ENCODE measurements at places on chromosomes 7 and 10.

DNA sequence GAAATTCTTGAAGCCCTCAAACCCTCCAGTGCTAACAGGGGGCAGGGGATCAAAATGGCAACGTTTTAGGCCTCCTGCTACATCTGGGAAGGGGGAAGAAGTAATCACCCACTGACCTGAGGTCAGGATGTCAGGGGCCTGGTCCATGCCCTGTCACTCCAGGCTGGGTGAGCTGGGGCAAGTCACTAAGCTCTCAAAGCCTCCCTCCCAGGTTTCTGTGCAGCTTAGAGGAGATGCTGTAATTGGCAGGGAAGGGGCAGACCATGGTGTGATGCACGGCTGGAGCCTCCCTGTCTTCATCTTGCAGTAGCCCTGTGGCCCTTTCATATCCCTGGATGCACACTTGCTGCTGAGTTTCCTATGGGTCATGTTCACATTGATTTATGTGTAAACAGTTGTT lies 27.2 kb downstream of the LEP start:
- no peak for DNase-seq

DNA sequence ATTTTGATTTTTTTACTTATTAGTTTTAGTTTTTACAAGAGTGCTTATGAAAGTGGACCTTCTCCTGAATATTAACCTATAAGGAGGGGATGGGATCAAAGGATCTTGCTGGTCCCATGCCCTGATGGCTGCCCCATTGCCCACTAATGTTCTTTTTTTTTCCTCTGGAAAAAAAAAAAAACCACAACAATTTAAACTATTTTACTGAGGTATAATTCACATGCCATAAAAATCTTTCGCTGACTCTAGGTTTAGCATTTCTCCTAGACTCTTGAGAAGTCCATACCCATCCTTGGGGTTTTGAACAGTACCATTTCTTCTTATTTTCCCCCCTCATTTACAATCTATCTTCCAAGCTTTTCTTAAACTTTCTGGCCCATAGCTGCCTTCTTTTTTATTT lies 481.8 kb downstream of the TFEC start:
- DNase-seq = no peak

DNA sequence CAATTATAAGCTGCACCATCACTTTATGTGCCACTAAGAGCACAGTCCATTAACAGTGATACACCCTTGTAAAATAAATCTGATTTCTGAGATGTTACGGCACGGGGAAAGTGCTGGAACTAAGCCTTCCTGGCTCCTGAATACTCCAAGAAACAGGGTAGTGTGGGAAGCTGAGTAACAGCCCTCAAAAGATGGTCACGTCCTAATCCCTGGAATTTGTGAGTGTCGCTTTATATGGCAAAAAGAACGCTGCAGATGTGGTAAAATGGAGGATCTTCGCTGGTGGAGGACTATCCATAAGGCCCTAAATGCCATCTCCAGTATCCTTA lies 13.5 kb downstream of the ESYT2 start:
- DNase-seq = no peak

- peak; percentile 18 for DNase-seq
These were observed 1.2 kb upstream of the GTPBP4 start for GRCh38 chr10:986881-987619.

- no peak for DNase-seq
These were observed 90.3 kb downstream of the TRIM24 start for GRCh38 chr7:138550337-138550736.

DNA sequence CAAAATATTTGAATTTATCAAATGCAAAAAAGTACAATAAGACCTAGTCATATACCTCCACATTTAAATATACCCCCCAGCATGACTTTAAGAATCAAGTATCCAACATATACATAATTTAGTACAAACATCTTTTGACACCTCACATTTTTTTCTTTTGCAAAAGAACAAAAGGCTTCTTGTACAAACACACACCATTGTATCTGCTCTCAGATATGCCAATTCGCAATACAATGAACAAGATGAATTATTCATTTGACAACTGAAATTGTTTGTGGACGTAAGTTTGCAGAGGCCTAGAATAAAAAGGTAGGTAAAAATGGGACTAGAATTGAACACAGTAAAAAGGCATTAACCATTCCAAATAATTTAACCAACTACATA lies 154.4 kb downstream of the CACNA2D1 start:
- no peak for DNase-seq

- no peak for DNase-seq
These were observed 28.5 kb upstream of the CROT start for GRCh38 chr7:87316846-87317552.

DNA sequence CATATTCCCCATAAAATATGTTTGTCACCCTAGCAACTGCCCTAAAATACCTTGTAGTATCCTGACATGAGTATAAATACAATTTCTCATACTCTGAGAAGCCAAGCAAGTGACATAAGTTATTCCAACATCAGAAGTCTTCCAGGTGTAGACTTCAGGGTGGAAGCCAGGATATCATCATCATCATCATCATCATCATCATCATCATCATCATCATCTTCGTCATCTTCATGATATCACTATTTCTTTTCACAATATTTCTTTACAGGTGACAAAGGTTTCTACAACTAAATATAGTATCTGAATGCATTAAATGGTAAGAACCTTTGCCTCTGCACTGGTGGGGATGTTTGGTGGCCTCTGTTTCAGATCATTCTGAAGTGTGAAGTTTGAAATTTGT lies 10.0 kb upstream of the GPR141 start:
- DNase-seq = no peak

GRCh38 chr10:31095677-31096560 lies 64.3 kb upstream of the ZNF438 start:
- DNase-seq = no peak

DNA sequence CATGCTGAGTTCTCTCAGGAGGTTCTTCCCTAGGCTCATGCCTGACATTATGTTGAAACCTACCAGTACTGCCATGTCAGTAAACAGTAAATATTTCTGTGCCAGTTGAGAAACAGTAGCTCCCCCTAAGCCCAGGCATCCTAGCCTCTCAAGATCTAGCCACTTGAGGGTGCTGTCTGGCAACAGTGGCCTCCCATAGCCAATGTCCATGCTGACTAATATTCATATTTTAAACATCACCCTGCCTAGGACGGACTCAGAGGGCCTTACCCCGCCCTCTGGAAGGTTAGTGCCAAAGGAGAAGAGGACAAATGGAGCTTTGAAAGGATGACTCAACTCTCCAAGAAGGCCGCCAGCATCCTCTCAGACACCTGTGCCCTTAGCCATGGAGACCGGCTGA lies 7.7 kb downstream of the ACSM6 start:
- DNase-seq = no peak

DNA sequence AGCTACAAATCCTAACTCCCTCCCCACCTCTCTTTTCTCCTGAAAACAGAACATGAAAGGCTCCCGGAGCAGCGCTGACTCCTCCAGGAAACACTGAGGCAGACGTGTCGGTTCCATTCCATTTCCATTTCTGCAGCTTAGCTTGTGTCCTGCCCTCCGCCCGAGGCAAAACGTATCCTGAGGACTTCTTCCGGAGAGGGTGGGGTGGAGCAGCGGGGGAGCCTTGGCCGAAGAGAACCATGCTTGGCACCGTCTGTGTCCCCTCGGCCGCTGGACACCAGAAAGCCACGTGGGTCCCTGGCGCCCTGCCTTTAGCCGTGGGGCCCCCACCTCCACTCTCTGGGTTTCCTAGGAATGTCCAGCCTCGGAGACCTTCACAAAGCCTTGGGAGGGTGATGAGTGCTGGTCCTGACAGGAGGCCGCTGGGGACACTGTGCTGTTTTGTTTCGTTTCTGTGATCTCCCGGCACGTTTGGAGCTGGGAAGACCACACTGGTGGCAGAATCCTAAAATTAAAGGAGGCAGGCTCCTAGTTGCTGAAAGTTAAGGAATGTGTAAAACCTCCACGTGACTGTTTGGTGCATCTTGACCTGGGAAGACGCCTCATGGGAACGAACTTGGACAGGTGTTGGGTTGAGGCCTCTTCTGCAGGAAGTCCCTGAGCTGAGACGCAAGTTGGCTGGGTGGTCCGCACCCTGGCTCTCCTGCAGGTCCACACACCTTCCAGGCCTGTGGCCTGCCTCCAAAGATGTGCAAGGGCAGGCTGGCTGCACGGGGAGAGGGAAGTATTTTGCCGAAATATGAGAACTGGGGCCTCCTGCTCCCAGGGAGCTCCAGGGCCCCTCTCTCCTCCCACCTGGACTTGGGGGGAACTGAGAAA lies 30.4 kb downstream of the PFKFB3 start:
- no peak for DNase-seq

- no peak for DNase-seq
These were observed 10.7 kb downstream of the EMX2 start for GRCh38 chr10:117553142-117553814.

DNA sequence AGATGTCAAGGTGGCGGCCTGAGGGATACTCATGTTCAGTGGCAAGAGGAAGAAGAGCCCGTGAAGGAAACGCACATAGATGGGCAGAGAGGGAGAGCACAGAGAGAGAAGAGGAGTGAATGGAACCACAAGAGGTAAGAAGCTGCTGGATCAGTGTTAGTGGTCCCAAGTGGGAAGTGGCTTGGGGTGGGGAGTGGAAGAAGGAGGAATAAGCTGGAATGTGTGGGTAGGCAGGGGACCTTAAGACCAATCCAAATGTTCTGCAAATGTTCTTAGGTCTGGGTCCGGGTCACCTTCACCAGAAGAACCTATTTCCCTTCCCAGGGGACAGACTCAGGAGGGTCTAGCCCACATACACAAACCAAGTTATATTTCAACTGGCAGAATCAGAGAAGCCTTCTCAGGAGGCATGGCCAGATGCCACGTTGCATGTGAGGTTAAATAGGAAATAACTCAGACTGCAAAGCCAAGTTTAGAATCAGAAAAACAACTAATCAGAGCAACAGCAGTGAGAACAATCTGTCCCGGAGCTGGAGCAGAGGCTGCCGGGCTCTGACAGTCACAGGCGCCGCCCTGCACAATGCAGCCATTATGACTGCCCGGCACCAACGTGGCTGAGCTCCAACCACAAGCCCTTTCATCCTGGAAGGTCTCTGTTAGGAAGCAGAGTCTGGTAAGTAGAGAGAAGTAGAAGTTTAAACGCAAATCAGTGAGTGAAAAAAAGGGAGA lies 78.6 kb upstream of the ARMC3 start:
- no peak for DNase-seq

GRCh38 chr7:20268824-20269223 lies 51.6 kb upstream of the MACC1 start:
- no peak for DNase-seq

DNA sequence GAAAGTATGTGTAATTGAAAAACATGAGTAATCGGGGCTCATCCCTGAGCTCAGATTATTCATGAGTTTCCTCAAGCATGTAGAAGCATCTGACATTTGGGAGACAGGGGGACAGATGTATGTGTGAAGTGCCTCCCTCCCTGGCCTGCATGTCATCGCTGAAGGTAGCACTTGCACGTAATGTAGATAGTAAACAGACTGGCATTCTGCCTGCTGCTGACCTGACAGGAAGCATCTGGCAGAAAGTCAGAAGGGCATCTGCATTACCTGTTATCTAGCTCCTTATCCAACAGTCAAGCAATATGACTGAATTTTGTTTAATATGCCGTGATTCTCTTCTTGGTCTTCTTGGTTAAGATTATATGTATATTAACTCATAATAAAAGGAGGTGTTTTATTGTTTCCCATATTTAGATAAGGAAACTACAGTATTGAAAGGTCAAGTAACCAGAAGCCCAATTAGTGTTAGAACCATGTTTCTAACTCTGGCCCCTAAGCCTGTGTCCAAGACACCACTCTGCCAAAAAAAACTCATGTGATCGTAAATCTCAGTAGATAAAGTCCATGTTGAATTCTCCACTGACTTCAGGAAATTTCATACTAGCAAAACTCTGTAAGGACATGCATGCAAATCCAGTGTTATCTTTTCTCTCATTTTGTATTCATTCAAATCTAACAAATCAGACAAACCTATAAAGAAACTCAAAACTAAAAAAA lies 918.1 kb upstream of the MBL2 start:
- DNase-seq = no peak

- DNase-seq = no peak
These were observed 78.2 kb downstream of the ELFN1 start for GRCh38 chr7:1748076-1748838.

GRCh38 chr10:50224330-50224952 lies 26.9 kb downstream of the ASAH2 start:
- DNase-seq = no peak

DNA sequence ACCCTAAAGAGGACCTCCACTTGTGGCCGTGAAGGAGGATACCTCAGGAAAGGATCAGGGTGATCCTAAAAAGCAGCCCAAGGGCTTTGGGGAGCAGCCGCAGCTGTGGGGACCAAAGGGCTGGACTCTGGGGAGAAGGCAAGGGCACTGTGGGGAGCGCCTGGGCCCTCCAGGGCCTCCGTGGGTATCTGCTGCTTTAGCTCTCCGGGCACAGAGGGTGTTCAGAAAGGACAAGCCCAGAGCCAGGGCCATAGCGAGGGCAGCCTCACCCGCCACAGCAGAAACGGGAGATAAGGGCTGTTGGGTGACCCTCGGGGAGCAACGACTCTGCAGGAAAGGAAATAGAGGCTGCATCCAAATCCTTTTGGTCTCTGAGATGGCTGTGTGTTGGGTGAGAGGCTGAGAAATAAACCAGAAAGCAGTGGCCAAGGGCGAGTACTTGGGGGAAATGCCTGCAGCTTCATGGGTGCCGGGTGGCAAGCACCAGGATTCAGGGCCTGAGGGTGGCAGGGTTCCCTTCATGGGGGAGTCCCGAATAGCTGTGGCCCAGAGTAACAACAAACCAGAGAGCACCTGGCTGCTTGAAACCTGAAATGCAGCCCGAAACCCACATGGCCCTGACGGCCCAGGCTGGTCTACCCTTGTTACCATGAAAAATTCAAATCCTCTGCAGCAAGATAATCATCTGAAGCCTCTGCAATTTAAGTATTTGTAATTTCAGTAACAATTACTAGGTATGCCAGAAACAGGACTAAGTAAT lies 95.2 kb downstream of the VIPR2 start:
- DNase-seq = no peak

DNA sequence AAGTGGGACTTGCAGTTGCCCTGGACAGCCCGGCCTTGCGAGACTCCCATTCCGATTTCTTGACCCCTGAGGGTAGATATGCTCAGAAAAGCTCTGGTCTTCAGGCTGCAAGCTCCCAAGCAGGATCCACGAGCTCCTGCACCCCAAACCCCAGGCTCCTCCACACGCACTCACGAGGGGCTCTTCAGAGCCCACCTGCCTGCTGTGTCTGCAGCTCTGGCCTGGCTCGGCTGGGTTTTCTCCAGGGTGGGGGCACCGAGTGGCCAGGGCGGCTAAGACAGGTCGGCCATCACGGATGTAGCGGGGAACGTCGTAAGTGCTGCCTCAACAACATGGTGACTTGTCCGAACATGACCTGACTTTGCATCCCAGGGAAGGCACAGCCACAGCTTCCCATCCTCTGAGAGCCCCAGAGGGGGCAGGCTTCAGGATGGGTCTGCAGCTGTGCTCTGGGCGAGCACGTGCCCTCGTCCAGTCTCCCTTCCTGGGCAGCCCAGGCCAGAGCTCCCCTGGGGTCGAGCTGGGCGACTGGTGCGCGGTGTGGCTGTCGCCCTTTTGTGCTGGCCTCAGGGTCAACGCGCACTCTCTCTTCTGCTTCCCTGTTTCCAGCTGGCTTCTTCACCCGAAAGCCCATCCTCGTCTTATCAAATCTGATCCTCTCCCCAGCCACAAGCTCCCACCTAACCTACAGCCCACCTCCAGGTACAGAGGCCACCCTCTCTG lies 415.3 kb downstream of the DNAJB6 start:
- DNase-seq = no peak
